ENCODE measurements at places on chromosomes 4 and X. TPM values are rescaled to one million over a fixed set of nuclear protein-coding genes. Genes with fewer than 3 reads are reported as not detected.
A peak's percentile ranks its signal among the peaks of the same experiment; 100 is the strongest.

GRCh38 chr4:24876431-24876830, 36.4 kb downstream of the CCDC149 start:
- DNase-seq, result no peak

Gene BBS7
- 12.4 TPM for polyA plus RNA-seq

Gene MFAP3L
- polyA plus RNA-seq, result 2.5 TPM

DNA sequence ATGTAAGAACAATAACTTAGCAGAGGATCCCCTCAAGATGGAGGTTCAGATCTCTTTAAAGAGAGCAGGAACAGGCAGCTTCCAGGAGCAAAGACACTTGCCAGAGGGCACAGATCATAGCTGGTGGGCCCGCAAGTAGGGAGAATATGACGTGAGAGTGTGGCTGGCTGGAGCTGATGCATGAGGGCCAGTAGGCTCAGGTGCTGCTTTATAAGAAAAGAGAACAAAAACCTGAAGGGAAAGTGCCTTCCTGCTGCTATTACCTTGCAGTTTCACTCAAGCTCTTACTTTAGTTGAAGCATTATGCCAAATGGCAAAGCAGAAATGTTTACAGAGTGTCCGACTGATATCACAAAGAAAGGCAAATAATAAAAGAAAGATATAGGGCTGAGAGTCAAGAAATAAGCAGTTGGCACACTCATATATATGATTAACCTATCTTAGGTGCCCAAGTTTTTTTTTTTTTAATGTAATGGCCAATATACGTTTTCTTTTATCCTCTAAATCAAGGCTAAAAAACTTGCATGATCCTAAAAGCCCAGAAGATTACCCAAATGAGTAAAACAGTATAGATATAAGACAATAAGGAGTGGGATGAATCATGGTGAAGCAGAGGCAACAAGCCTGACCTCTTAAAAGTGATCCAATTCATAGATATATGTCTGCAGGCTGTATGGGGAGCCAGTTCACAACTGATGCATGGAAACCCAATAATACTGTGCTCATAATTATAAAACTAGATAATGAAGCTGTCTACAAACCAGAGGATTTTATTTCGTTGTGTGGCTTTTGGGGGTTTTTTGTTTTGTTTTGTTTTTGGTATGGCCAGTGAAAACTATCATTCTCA, 12.6 kb downstream of the NR0B1 start:
- no peak for DNase-seq

DNA sequence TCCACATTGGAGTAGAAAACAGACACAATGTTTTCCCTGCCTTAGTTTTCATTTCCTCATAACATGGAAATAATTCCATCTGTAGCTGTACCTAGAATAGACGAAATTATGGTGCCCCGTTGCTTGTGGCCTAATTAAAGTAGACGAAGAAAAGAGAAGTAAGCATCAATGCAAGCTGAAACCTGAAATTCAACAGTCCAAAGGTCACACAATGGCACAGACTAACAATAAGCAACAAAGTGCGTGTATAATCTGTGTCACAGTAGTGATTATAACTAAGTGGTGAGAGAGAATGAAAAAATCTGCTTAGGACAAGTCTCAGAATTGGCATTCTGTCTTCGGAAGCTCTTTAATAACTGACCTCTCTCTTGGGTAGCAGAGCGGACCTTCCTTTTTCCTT, 24.3 kb downstream of the MAGEB17 start:
- no peak for DNase-seq

- DNase-seq, result peak; percentile 23
Observed at GRCh38 chr4:145041378-145041777, 56.6 kb downstream of the ANAPC10 start.

- no peak for DNase-seq
Observed at GRCh38 chr4:118076958-118077766, 42.9 kb downstream of the NDST3 start.

DNA sequence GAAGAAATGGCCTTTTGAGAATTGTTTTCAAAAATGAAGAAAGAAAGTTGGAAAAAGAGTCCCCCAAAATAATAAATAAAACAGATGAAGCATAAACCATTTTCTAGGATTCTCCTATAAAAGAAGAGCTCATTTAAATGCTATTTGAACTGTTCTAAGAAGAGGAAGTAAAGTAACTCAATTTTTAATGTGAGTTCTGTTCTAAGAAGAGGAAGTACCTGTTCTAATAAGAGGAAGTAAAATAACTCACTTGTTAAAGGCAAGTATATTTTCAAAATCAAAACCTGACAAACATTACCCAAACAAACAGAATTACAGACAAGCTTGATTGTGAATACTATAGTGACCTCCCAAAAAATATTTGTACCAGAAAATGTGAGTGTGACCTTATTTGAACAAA, 1326.3 kb downstream of the C4orf33 start:
- DNase-seq, result no peak

GRCh38 chrX:19578956-19579355, 63.6 kb upstream of the MAP3K15 start:
- DNase-seq, result no peak

Gene TDO2
- polyA plus RNA-seq, result 0.51 TPM

DNA sequence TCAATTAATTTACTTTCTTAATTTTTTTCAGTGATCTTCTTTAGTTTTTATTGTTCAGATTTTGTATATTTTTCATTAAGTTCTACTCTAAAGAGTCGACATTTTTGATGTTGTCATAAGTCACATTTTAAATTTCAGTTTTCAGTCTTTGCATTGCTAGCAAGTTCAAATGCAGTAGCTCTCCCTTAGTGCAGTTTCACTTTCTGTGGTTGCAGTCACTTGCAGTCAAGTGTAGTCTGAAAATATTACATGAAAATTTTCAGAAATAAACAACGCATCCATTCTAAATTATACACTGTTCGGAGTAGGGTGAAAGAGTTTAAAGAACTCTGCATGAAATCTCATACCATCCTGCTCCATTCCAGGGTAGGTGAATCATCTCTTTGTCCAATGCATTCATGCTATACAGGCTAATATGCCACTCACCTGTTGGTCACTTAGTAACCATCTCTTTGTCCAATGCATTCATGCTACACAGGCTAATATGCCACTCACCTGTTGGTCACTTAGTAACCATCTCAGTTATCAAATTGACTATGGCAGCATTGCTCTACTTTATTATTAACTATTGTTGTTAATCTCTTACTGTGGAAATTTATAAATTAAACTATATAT, 356.9 kb downstream of the STPG2 start:
- DNase-seq, result no peak

DNA sequence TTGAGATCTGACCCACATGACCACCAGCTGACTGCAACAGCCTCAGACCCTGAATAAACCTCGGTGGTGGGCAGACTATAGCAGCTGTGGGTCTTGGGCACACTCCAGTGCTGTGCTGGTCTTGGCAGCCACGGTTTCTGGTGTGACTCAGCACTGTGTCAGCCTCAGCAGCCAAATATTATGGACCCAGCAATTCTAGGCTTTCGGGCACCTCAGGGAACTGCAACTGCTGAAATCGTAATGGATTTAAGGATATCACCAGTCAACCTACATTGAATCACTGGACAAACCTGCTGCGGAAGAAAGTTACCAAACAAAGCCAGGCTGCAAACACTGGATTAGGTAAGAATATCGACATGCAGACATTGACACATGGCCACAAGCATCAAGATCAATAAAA, 10.5 kb upstream of the UBE2NL start:
- DNase-seq, result no peak

Gene MAOA
- 0.43 TPM for polyA plus RNA-seq

DNA sequence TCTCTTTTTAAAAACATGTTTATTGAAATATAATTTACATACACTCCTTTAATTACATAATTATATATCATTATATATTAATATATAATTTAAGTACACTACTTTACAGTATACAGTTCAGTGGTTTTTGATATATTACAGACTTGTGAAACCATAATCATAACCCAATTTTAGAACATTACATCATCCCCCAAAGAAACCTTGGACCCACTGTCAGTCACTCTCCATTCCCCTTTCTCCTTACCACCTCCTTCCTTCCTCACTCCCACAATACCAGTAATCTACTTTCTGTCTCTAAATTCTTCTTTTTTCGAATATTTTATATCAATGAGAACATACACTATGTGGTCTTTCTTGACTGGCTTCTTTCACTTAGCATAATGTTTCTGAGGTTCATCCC, 17.9 kb upstream of the EXOSC9 start:
- no peak for DNase-seq

Gene REPS2
- polyA plus RNA-seq, result 8.3 TPM

- no peak for DNase-seq
Observed at GRCh38 chr4:22947851-22948250, 255.1 kb downstream of the GBA3 start.

GRCh38 chr4:163404580-163404979, 60.9 kb downstream of the NPY5R start:
- DNase-seq, result peak; percentile 5

GRCh38 chr4:8917868-8918783, 46.5 kb upstream of the HMX1 start:
- DNase-seq, result peak; percentile 43

Gene ANTXR2
- polyA plus RNA-seq, result 72.7 TPM

DNA sequence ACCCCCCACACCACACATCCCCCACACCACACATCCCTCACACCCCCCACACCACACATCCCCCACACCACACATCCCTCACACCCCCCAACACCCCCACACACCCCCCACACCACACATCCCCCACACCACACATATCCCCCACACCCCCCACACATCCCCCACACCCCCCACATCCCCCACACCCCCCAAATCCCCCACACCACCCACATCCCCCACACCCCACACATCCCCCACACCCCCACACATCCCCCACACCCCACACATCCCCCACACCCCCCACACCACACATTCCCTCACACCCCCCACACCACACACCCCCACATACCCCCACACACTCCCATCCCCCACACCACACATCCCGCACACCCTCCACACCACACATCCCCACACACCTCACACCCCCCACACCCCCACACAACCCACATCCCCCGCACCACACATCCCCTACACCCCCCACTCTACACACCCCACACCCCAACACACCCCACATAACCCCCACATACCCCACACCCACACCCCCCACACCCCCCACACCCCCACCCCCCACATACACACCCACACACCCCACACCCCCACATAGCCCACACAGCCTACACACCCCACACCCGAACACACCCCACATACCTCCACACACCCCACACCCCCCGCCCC, 172.9 kb downstream of the DCLK2 start:
- no peak for DNase-seq

- DNase-seq, result no peak
Observed at GRCh38 chr4:183276106-183276505, 44.0 kb downstream of the CLDN22 start.

DNA sequence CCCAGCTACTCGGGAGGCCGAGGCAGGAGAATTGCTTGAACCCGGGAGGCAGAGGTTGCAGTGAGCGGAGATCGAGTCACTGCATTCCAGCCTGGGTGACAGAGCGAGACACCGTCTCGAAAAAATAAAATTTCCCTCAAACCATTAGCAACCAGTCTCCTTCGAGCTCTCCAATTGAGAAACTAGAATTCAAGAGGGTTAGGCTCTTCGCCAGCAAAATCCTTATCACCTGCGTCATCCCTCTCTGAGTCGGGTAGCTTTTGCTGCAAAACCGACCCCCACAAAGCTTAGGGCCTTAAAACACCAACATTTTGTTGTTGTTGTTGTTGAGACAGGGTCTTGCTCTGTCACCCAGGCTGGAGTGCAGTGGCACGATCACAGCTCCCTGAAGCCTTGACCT, 75.1 kb upstream of the DDX3X start:
- DNase-seq, result no peak

Measured in muscle of leg (tissue), 16 donors.